ENCODE measurements at places on chromosomes 4 and X.
A peak's percentile ranks its signal among the peaks of the same experiment; 100 is the strongest.

GRCh38 chr4:121960818-121961217, 9.0 kb upstream of the TRPC3 start:
- DNase-seq, result no peak

GRCh38 chr4:184310171-184310567, 92.5 kb upstream of the ENPP6 start:
- peak; percentile 35 for DNase-seq

DNA sequence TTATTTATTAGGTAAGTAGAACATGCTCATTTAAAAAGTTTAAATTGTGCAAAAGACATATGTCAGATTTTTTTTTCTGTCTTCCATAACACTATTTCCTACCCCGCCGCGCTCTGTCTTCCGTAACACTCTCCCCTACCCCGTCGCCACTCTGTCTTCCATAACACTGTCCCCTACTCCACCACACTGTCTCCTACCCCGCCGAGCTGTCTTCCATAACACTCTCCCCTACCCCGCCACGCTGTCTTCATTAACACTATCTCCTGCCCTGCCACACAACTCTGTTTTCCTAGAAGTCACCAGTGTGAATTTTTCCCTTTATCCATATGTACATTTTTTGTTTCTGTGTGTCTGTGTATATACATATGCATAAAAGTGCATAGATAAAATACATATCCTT, 4.4 kb downstream of the MSMO1 start:
- DNase-seq, result no peak

GRCh38 chr4:5051278-5052203, at the start of gene STK32B:
Gene STK32B (plus strand): TSS chr4:5051480.
- DNase-seq, result peak; percentile 76

- no peak for DNase-seq
Measured at GRCh38 chrX:103378990-103379389, 2.7 kb downstream of the BEX3 start.

DNA sequence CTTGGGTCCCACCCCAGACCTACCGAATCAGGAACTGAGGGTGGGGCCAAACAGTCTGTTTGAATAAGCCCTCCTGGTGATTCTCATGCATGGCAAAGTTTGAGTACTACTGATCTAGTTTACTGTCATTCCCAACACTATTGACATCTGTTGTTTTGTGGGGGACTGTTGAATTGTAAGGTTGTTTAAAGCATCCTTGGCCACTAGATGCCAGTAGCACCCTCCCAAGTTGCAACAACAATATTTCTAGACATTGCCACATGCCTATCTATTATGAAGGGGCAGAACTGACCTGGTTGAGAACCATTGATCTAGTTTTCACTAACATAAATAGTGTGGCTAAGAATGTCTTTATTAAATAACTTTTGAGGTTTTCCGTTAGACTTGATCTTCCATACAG, 15.1 kb downstream of the TAF9B start:
- no peak for DNase-seq

- DNase-seq, result no peak
Measured at GRCh38 chrX:112820364-112821268, 20.0 kb downstream of the AMOT start.

- no peak for DNase-seq
Measured at GRCh38 chrX:81708487-81708886, 506.6 kb downstream of the SH3BGRL start.

DNA sequence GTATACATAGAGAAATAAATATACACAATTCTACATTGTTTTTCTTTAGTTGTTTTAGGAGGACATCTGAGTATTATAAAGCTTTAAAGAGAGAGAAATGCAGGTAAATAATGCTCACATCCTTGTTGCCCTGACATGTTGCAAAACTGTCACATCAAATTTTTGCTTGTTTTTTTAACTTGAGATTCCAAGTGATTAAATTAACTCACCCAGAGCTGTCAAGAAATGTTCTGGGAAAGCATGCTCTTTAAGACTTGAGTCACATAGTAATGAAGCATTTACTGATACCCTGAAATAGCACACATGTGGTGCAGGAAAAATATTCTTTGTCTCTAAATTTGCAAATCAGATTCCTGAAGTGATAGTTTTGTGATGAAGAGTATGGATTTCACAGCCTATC, 665.6 kb downstream of the FSTL5 start:
- no peak for DNase-seq

GRCh38 chrX:131745942-131746489, 202.1 kb downstream of the OR13H1 start:
- DNase-seq, result no peak

- DNase-seq, result no peak
Measured at GRCh38 chr4:19327364-19327763, 924.3 kb upstream of the SLIT2 start.

DNA sequence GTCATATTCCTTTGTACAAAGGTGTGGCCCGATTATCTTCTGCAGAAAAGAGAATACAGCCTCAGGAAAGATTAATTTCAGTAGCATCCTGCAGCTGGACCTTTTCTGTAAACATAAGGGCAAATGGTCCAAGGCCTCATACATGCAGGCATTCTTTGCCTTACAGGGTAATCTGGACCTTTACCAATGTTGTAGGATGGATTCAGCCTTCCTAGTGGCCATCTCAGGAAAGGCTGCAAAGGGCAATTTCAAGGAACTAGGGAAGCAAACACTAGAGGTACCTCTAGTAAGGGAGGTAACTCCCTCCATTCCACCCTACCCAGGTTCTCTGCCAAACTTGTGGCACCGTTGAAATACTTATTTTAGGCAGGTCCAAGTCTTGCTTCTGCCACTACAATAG, 43.0 kb downstream of the UGT2B28 start:
- no peak for DNase-seq

- DNase-seq, result peak; percentile 67
Measured at GRCh38 chr4:40621592-40622512, 7.8 kb downstream of the RBM47 start.

DNA sequence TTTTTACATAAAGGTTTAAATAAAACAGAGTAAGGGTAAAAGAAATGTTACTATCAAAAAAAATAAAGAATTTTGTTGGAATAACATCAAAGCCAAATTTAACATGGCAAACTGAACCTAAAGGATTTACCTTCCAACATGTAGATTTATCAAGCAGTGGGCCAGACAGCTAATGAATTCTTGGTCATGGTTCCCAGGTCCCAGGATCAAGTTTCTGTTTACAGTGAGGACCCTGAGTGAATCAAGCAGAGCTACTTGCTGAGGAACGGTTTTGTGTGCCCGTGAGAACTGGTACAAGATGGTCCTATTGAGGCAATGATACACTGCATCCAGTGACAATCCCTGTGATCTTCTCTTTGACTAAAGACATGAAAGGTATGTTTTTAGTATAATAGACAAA, 157.1 kb downstream of the CDS1 start:
- no peak for DNase-seq
